ENCODE measurements at places on chromosomes 3 and 15.

DNA sequence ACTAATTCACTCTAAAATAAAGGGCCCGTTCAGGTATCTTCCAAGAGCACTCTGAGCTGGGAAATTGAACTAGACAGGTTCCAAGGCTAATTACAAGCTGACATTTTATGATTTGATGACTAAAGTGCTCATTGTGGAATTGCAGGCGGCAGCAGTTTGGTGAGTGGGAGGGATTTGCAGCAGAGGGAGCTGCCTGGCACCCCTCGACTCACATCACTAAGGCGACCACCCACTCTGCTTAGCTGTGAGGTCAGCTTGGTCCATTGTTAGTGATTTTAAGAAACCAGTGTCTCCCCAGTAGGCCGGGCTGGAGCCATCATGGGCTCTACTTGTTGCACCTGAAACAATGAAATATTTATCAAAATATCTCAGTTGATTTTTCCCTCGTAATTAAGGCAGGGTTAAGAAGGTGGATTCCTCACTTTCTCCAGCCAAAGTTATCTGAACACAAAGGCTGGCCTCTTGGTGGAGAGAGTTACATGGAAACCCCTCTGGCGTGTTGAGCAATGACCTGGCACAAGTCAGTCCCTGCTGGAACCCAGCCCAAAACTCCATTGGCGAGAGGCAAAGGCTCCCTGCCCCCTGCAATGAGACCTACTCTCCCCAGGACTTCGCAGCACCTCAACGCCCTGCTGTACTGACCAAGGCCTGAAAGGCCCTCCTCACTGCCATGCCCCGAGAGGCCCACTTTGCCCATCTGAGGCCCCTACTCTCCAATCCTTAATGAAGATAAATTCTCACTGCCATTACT, 65.0 kb upstream of the ATP2B2 start:
- no peak for DNase-seq

DNA sequence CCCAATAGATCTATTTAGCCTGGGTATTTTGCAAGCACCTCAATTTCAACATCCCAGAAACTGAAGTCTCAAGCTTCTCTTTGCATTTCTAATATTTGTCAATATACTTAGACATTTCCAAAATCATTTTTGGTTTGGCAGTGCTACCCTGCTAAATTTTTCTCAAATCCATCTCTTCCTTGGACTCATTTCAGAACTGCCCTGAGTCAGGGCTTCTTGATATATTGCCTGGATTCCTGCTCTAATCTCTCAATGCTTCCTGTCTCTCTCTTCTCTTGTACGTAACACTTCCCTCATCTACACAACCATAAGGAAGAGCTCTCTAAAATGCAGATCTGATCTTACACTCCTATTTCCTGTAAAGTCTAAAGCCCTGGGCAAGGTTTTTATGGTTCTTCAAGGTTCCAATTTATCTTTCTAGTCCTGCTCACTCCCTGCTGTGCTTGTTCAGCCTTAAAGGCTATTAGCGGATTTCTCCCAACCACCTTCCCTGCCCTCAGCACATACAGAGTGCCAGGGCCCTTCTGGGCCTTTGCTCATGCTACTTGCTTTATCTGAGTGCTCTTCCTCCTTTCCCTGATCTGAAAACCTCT, 53.0 kb upstream of the MME start:
- DNase-seq = peak; percentile 48

DNA sequence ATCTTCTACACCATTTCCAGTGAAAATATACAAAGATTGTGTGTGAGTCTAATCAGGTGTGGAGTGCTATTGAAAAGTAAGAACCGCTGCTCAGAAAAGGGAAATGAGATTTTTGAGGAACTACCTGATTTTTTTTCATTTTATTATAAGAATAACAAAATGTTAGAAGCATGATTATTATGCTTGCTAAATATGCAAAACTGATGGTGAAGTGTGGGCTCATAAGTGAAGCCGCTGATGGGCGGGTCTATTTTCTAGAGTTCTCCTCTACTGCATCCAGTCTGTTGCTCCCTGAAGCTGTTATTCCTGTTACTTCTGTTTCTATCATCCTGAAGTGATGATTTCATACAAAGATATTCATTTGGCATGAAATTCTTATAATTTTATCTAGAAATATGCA, 612.0 kb downstream of the CADM2 start:
- DNase-seq = no peak

DNA sequence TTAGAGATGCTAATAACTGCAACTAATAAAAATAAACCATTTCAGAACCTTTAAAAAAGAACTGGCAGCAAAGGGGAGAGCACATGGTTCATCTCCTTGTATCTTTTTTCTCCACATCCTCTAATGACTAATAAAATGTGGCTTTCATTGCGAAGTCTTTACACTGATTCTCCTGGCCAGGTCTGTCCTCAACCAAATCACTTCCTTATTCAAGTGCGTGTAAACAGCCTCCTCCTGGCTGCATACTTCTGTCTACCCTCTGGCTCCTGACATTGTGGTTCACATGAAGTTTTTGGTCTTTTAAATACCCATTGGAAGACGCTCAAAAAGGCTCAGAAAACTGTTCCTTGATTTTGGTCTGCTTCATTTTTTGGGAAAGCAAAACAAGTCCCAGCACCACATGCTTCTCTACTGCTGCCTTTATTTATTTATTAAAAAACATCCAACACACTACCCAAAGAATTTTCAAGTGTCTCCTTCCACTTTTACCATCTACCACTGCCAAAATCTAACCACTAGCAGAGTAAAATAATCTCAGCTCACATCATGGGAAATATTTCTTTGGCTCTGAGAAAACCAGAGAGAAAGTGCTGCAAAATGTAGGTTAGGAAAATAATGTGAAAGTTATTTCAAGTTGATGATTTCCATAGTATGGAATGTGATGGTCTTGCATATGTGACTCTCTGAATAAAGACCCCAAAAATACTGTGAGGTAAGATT, 85.1 kb downstream of the EFL1 start:
- peak; percentile 91 for DNase-seq

DNA sequence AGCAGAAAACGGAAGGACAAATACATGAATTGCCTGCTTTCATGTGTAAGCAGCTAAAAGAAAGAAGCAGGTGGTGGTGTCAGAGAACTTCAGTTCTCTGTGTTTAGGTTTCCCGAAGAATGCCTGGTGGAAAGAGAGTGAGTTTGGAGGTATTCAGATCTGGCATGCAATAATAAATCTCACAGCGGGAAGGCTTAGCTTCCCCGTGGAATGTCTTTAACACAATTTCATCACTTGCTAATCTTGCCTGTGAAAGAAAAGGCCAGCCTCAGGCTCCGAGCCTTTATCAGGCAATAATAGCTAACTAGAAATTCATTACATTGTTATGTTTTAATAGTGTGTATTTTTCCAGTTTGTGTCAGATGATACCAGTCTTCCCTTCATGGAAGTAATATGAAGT, 220.3 kb downstream of the PDZRN3 start:
- DNase-seq = peak; percentile 12

DNA sequence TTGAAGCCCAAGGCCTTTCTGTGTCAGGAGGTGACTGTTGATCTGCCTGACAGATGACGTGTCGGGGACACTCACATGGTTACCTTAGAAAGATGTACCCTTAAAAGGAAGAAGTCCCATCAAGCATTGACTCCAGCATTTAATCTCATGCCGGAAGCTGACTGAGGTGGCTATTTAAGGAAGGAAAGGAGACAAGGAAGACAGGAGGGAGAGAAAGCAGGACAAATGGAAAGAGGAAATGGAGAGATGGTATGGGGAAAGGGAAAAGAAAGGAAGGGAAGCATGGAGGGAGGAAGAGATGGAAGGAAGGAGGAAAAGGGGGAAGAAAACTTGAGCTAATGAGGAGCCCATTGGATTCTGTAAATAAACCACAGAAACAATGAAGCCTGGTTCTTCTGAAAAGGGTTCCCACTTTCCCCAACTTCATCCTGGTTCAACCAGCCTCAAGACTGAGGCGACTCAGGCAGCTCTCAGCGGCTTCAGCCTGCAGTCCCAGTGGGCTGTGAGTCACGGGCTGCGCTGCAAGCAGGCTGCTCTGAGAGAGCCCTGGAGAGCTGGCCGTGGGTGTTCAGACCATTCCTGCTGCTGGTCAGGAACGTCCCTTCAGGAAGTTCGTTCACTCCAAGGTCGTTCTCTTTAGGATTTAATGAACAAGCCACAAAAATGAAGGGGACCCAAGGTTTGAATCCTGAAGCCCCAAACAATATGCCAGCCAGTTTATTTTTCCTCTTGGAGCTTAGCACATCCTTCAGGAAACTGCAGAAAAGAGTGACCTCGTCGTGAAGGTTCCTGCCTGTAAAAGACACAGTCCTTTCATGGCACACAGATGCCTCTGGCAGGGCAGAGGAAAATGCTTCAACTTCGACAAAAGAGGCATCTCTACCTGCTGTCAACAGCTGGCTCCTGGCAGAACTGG, 69.6 kb upstream of the THBS1 start:
- peak; percentile 84 for DNase-seq

DNA sequence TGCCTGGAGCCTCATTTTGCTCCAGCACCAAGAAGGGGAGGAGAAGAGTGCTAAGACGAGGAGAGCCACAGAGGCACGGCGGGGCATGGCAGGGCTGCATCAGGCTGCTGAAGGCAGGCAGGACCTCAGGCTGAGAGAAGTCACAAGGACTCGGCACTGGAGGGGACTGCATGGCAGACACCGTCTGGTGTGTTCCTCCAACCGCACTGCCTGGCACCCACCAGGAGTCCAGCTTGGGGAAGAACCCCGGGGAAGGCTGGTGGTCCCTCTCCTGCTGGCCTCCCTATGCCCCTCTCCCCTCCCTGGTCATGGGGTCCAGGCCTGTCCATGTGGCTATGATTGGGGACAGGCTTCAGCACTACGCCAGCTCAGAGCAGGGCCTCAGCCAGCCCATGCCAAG, 153.2 kb upstream of the MEF2A start:
- no peak for DNase-seq

DNA sequence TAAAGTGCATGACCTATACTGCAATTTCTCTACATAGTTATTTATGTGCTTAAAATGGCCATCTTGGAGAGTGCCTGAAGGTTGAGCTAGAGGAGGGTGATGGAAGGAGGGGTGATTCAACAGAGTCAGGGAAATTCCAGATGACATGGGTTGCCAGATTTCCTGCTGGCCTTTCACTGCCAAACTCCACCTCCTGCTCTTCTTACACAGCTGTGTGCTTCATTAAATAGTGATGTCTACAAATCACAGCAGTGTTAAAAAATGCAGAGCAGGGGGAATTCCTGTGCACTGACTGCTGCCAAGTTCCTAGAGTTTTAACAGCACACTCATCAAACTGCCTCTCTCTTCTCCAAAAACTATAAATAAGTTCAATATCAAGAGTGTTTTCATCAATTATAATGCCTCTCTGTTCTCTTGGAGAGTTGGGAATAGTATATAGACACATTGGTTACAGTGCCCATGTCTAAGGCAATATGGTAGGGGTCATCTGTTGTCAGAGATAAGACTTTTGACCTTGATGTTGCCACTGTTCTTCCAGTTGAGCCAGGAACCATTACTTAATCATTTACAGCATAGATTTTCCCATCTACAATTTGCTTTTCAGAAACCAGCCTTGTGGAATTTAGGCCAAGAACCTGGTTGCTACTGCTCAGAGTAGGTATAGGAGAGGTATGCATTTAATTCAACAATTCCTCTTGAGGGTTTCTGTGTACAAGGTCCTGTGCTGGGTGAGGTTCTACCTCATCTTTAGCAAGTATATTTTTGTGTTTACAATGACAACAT, 79.6 kb downstream of the TP63 start:
- DNase-seq = peak; percentile 99

DNA sequence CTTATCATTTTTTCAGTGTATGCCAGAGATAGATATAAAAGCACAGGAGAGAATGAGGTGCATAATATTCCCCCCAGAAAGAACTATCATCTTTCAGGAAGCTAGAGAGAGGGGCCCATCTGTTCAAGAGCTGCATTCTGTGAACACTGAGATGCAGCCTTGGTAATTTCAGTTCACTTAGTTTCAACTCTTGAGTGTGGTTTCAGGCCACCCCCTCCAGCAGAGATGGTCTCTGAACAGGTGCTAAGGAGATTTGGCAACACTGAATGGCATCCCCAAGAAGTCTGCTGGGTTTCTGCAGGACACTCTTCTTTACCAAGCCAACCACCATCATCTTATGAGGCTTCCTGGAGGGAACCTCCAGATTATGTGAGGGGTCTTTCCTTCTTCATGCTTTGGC, 30.4 kb upstream of the LIMD1 start:
- no peak for DNase-seq

GRCh38 chr3:114005481-114005880, 50.8 kb downstream of the CCDC191 start:
- DNase-seq = no peak

- no peak for DNase-seq
Observed at GRCh38 chr3:197524128-197524527, 31.6 kb downstream of the BDH1 start.

- no peak for DNase-seq
Observed at GRCh38 chr3:62500556-62501288, 127.4 kb upstream of the FEZF2 start.

DNA sequence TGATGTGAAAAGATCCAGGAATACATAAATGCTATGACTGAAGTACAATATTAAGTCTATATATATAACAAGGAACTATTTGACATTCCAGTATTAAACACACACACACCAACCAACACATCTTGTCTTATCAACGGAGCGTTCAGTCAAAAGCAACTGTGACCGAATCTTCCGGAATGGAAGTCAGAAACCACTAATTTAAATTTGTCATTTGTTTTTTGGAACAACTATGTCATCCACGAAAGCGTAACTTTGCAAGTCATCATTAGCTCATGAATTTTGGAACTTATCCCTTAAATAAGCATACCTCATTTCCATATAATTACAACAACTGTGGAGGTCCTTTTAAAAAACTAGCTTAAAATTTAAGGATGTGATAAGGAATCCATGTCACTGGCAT, 5.0 kb downstream of the ZNF385D start:
- DNase-seq = peak; percentile 78

DNA sequence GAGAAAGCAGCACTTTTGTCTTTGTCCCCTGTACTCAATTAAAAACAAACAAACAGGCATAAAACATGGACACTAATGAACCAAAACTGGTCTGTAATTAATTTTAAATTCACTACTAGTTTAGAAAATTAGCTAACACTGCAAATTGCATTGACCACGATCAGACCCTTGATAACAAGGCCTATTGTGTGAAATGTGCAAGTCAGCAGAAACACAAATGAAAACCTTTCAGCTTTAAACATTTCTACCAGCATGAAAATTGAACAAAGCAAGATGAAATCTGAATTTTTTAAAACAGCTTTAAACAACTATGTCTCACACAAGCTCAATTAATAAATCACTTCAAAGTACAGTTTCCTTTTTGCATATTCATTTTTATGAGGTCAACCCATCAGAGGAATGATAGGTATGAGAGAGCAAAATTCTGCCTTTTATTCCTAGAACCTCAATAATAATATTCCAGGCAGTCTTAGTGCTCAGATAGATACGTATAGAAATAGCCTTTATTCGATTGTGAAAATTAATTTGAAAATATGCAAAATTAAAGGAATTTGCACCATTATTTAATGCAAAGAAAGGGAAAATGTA, 27.0 kb upstream of the CHMP2B start:
- no peak for DNase-seq
